ENCODE measurements at places on chromosomes 4 and X.

DNA sequence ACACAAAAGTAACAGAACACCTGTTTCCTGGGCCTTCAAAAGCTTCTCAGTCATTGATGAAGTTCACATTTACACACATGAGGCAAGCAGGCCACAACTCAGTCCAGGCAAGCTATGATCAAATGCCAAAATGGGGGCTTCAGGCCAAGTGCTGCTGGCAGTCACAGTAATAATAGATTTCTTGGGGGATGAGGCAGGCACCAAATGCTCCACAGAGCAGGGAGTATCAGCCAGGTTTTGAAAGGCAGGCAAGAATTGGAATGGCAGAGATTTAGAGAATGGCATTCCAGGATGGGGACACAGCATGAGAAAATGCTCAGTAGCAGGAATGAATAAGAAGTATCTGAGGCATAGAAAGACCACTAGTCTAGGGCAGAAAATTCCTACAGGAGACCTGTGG is 52.8 kb downstream of the GRIA3 start:
- DNase-seq: no peak

DNA sequence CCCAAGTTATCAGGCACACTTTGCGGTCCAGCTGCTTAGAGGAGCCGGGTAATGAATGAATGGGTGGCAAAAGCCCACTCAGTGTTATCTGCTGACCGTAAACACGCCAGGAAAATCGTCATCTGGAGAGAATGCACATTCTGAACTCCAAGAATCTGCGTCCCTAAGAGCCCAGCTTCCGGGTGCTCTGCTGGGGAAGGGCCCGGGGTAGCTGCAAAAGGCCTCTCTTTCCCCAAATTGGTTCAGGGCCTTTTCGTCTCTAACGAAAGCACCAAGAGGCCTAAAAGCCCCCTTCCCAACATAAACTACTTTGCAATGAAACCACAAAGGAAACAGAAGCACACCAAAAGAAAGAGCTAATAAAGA is 1.6 kb upstream of the SFRP2 start:
- no peak for DNase-seq

- DNase-seq: peak; percentile 26
Measured at GRCh38 chr4:100848841-100849240, 331.0 kb upstream of the EMCN start.

GRCh38 chr4:29423836-29424721 is 1296.1 kb upstream of the PCDH7 start:
- no peak for DNase-seq

- DNase-seq: no peak
Measured at GRCh38 chr4:159766241-159766640, 663.4 kb downstream of the RAPGEF2 start.

GRCh38 chrX:134512566-134512965 is 52.6 kb downstream of the HPRT1 start:
- no peak for DNase-seq

DNA sequence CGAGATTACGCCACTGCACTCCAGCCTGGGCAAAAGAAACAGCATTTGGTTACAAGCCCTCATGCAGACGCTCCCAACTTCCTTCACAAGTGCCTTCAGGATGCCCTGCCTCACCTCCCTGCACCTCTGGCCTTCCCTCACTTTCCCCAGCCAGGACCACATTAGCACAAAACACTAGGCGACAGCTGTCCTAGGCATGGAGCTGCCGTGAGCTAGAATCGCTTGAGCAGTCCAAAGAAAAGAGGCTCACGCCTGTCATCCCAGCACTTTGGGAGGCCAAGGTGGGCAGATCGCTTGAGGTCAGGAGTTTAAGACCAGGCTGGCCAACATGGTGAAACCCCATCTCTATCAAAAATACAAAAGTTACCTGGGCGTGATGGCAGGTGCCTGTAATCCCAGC is 15.8 kb downstream of the RNF212 start:
- DNase-seq: no peak

GRCh38 chr4:24477919-24478318 is 106.4 kb downstream of the DHX15 start:
- DNase-seq: no peak

DNA sequence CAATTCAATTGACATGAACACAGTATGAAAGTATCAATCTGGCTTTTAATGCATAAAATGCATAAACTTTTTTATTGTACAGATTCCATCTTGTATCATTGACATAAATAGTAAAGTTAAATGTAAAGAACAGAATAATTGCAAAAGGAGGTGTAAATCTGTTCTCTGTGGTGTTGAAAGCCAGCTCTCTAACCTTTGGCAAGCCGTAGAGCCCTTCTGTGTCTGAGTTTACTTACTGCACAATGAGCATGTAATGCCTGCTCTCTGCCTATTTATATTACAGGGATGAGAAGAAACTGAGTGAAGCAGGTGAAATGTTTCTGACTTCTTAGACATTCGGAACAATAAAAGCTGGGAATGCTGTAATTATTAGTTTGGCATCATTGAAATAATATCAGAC is 389.3 kb upstream of the EPHA5 start:
- no peak for DNase-seq

- DNase-seq: no peak
Measured at GRCh38 chr4:185742766-185743165, 69.2 kb downstream of the SORBS2 start.

- no peak for DNase-seq
Measured at GRCh38 chrX:38138900-38139299, 81.8 kb downstream of the SRPX start.

DNA sequence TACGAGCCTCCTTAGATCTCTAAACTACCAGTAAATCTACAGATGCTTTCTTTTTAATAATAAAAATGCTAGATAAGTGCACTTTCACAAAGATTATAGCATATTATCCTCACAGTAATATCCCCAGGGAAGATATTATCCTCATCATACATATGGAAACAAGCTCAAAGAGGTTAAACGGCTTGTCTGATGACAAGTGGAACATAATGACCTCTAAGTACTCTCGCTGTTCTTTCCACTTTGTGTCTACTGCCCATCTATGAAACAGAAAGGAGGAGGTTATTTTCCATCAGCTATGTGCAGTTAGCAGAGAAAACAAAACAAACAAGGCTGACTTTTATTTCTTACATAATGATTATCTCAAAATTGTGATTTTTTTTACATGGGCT is 42.8 kb upstream of the PRDM8 start:
- DNase-seq: no peak

DNA sequence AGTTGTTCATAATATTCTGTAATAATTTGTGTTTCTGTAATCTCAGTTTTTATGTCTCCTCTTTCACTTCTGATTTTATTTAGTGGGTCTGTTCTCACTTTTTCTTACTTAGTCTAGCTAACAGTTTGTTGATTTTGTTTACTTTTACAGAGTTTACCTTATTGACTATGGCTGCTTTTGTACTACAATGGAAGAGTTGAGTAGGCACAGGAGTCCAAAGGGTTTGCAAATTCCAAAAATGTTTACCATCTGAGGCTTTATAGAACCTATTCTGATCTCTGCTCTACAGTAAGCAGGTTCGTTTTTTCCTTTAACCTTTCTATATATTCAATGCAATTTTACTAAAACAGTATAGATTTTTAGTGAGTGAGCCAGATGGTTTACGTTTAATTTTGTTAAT is 55.1 kb downstream of the UGT2B17 start:
- no peak for DNase-seq

DNA sequence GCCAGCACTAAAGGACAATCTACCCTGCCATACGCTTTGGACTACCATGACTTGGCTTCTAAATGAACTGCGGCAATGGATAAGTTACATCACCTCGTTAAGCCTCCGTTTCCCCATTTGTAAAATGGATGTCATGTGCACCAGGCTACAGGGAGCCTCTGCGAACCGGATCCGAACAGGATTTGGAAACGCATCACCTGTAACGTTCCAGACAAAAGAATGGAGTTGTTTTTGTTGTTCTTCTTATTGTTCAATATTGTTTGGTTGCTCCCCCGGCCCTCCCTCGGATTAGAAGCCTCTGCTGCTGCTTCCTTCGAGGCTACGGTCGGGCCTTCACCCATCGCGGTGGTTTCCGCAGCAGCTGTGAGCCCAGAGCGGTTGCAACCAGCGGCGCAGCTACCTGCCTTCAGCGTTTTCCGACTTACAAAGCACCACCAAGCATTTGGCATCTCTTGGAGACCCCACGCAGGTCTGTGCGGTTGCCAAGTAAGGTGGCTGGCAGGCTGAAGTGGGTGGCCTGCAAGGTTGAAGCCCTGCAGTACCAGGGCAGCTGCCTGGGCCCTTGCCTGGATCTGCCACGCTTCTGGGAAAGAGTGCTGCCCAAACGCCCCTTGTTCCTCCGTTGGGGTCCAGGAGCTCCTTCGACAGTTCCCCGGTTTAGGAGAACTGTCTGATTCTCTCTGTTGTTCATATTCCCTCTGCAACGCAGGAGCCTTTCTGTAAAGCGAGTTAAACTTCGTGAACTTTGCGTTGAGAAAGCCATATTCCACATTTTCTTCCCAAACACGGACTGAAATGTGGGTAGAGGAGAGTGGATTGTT is 7.1 kb downstream of the NKX3-2 start:
- DNase-seq: no peak

- DNase-seq: no peak
Measured at GRCh38 chr4:188195389-188195985, 56.2 kb downstream of the TRIML1 start.

GRCh38 chr4:149279776-149280175 is 535.9 kb downstream of the IQCM start:
- DNase-seq: no peak

GRCh38 chrX:108699368-108699767 is 37.0 kb downstream of the IRS4 start:
- DNase-seq: no peak

GRCh38 chr4:28278676-28279075 is 1418.0 kb downstream of the STIM2 start:
- no peak for DNase-seq

- no peak for DNase-seq
Measured at GRCh38 chrX:40243755-40244515, 146.2 kb upstream of the BCOR start.

GRCh38 chr4:184392748-184393559 is 81.4 kb downstream of the IRF2 start:
- DNase-seq: no peak

- no peak for DNase-seq
Measured at GRCh38 chrX:46477435-46477834, 67.8 kb downstream of the ZNF674 start.

DNA sequence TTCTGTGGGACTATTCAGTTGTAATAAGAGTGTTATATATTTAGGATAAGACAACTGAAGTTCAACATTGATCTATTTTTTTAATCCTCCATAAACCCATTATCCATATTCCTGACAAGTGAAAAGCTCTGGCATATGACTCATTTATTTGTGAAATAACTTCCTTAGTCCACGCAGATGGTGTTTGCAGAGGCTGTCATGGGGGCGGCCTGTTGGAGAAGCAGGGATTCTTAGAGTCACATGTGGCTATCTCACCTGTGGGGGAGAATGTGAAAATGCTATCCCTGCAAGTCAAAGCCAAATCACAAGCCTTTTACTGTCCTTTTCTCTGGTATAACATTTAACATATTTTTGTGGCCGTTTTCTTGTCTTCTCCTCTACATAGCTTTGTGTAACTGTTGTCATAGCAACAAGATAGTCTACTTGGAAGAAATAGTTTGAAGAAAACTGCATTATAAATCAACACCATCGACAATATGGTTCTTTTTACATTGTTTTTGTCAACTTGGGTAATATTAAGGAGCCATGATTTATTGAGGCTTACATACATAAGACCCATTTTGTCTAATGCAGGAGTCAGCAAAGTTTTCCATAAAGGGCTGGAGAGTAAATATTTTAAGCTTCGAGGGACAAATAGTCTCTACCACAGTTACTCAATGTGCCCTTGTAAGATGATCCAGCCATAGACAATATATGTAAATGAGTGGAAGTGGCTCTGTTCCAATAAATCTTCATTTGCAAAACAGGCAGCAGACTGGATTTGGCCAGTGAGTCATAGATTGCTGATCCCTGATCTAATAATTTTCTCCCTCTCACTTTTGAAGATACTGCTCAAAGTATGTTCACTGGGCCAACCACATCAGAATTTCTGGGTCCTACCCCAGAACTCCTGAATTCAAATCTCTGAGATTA is 395.0 kb downstream of the DTHD1 start:
- no peak for DNase-seq

DNA sequence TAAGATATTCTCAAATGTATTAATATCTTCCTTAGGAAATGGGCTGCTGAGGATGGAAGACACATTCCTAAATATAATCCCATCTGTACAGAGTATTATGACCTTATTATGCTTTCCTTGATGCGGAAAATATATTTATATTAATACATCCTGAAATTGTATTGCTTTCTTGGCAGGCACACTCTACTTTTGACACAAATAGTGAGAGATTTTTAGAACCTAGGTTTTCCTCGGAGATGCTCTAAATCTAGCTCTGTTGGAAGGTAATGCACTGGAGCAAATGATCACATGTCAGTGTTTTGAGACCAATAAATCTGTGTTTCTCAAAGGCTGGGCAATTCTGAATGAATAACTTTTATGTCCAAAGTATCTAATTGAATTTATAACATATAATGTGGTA is 94.3 kb upstream of the MAGEC2 start:
- no peak for DNase-seq

- no peak for DNase-seq
Measured at GRCh38 chrX:103356858-103357257, 552 bp downstream of the TCEAL9 start.

DNA sequence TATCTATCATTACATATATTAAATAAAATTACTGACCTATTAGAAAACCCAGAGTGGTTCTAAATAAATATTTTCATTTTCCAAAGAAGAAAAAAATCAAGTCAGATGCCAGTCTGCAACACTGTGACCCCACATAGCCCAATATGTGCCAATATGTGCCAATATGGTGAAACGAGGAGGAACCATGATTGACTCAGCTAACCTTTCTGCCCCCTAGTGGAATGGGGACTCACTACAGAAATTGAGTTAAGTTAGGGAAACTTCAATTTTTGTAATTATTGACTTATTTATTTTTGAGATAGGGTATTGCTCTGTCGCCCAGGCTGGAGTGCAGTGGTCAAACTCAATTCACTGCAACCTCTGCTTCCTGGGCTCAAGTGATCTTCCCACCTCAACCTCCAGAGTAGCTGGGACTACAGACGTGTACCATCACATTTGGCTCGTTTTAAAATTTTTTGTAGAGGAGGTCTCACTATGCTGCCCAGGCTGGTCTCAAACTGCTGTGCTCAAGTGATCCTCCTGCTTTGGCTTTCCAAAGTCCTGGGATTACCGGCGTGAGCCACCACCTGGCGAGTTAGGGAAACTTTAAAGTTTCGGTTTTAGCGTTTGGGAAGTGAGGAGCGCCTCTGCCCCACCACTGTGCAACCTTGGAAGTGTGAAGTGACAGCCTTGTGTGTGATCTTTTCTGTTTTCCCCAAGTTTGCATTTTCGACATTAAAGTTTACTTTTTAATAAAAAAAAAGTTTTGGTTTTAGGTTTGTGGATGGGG is 116.8 kb upstream of the SHISA3 start:
- DNase-seq: no peak
